ENCODE measurements at places on chromosomes 4 and X. TPM values are rescaled to one million over a fixed set of nuclear protein-coding genes. Genes with fewer than 3 reads are reported as not detected.

- peak; percentile 54 for ATAC-seq
Measured at GRCh38 chrX:17377091-17377717, 2.2 kb downstream of the NHS start.

- peak; percentile 68 for ATAC-seq
Measured at GRCh38 chr4:39514888-39515401, 12.3 kb downstream of the UGDH start.

DNA sequence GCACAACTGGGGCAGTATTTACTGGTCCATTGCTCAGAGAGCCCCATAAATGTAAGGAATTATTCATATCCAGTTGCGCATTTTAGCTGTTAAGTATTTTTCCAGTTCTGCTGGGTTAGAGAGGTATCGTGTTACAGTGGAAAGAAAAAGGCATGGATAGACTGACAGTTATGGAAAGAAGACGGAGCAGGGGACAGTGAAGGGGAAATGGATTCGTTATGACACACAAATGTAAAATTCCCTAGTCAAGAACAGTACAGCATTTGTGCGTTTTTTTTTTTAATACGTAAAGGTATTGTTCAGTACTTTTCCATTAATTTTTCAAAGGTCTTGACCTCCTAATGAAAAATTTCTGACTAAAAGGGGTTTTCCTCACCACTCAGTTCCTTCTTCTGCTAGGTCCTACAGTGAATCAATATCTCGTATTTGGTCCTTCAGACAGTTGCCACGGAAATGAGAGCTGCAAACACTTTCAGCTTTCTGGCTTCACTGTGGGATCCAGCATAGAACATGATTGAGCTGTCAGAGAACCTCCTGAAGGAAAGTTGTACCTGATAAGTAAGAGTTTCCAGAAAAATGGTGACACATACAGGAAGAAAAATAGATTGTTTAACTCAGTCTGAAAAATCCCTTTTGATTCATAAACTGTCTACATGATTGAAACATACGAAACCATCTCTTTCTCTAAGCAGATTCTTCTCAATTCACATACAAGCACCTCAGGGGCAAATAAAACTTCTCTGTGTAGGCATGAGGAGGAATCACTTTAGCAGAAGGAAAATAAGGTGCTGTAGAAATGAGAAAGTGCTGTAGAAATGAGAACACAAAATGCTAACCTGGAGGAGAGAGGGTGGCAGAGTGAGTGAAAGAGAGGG is 21.8 kb upstream of the BBS12 start:
- peak; percentile 99 for ATAC-seq

The F11 gene
- total RNA-seq = not detected
